Activated T-cell treated with anti-CD3 and anti-CD28 coated beads for 48 hours (primary cell): ENCODE measurements at places on chromosomes 5 and 9.

- no peak for DNase-seq
These were observed 6.2 kb downstream of the KIF4B start for GRCh38 chr5:155019601-155020226.

- DNase-seq: no peak
These were observed 5.9 kb upstream of the ERAP2 start for GRCh38 chr5:96870094-96871026.

DNA sequence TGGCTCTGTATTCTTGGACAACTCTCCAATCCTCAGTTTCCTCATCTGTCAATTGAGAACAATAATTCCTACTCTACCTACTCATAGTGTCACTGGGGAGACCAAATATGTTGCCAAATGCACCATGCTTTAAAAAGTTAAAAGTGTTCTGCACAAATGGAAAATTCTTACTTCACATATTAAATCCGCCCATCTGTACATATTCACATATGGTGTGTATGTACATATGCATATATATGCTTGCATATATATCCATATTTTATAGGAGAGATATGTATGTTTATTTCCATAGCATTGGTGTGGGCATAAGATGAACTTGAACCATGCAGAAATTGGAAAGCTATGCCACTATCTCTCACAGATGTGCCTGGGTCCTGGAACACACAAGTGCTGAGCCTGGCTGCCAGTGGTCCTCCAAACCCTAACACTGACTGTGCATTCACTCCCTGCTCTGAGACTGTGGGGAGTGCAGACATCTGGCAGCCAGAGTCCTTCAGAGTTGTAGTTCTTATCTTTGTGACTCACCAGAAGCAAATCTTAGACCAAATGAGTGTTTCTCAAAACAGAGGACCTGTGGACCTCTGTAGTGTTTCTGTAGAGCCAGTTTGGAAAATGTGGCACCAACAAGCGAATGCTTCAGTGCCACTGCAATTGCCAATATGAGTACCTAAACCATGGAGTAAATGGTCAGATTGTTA, 168.7 kb downstream of the GRIA1 start:
- DNase-seq: no peak

DNA sequence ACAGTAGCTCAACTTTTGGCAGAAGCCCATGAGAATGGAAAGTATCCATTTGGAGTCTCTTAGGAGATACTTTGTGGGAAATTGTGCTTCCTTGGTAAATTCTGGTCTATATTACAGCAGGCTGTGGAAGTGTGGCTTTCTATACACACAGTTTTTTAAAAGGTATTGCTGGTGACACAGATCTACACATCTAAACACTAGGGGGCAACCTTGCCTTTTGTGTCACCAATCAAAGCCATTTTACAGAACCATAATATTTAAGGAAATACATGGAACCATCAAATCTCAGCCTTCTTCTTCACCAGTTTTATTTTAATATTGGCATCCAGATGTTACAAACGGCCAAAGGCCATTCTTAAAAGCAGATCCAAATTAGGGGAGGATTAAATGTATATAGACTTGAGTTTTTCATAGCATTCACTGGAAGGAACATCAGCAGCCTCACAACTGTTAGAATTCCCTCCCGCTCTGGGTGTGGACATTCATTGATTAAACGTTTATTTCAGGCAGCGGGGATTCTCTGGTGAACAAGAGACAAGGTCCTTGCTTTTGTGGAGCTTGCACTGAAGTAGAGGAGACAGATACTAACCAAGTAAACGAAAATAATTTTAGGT, 132.4 kb upstream of the EPB41L4A start:
- no peak for DNase-seq

- no peak for DNase-seq
These were observed 166.7 kb downstream of the TTLL11 start for GRCh38 chr9:121926351-121926801.

GRCh38 chr5:57157131-57157530, 16.7 kb upstream of the GPBP1 start:
- no peak for DNase-seq

DNA sequence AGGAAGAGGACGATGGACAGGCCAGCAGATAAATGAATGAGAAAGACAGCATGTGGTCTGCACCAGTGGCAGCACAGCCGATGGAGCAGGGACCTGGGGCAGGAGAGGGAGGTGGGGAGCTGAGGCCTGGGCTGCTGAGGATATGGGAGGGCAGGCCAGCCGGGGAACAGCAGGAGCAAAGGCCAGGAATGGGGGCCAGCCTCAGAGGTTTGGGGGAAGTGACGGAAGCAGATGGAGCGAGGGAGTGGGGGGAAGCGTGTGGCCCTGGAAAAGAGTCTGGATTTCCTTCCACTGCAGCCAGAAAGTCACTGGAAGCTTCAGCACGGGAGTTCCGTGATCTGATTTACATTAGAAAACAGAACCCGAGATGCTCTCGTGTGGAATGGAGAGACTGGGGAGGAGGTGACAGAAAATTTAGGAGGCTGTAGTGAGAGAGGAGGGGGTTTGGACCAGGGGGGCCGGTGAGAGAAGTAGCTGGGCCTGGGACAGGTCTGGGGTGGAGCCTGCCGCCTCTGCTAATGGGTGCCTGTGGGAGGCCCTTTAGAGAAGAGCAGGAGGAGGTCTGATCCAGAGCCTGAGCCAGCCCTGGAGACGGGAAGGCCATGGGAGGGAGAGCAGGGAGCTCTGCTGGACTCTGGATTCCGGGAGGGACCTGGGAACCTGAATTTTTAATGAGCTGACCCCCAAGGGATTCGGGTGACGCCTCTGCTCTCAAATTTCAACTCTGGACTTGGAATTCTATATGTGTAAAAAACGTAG, 65.4 kb downstream of the TSPAN17 start:
- no peak for DNase-seq

DNA sequence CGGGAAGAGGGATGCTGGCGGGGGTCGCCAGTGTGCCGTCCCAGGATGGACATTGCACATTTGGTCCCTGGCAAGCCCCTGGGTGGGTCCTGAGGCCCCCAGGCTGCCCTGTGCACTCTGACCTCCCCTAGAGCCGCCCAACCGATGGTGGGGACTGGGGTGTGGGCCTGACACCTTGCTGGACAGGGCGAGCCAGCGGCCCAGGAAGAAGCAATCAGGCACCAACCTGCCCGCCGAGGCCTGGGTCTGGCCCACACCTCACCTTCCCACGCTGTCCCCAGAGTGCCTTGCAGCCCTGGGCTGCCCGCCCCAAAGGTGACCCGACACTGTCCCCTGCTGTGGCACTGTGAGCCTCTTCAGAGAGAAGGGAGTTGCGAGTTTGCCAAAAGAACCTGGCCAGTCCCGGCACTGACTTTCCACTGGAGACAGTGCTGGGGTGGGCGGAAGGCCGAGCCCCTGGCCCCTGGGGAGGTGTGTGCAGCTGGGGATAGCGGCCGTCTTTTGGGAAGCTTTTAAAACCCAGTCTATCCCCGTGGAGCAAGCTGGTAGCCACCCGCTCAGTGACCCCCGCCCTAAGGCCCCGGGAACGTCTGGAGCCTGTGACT, 12.0 kb upstream of the NRARP start:
- DNase-seq: no peak

DNA sequence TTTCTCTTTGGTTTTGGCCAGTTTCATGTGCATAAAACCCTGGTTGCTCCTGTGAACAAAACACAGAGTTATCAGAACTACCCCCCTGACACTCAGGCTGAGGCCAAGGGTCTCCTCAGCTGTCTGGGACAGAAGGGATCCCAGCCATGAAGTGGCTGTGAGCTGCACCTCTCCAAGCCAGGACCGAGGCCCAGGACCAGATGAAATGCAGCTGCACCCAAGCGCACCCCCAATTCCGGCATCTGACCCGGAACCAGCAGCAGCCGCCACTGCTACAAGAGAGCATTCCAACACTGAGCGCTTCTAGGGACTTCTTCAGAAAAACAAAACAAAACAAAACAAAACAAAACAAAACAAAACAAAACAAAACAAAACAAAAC, 16.0 kb upstream of the SLC25A51 start:
- no peak for DNase-seq

DNA sequence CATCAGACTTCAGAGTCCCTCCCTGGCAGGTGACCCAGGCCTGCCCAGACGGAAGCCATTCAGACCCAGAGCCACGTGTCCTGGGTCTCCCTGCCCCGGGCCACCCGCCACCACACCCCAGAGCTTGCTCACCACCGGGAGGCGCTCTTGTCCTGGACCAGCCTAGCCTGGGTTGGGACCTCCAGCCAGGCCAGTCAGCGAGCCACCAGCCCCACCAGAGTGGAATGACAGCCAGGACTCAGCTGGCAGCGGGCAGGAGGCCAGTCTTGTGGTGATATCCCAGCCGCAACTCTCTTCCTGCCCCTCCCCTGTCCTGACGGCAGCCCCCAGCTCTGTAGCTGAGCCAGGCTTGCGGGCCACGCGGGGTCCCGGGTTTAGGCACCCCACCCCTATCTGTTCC, 1.7 kb upstream of the PTGDS start:
- DNase-seq: peak; percentile 38

GRCh38 chr5:150156027-150156368, 353 bp upstream of the PDGFRB start:
- no peak for DNase-seq

GRCh38 chr5:86878250-86878649, 260.5 kb downstream of the COX7C start:
- DNase-seq: no peak

GRCh38 chr5:86617756-86618576, at the start of gene COX7C:
TSS of gene COX7C (plus strand) at chr5:86617941. CDS start at chr5:86618056, 115 bp downstream.
- peak; percentile 80 for DNase-seq

- DNase-seq: peak; percentile 14
These were observed 16.9 kb upstream of the FBP1 start for GRCh38 chr9:94656200-94656599.

- DNase-seq: no peak
These were observed 12.4 kb downstream of the WNK2 start for GRCh38 chr9:93196096-93197055.

DNA sequence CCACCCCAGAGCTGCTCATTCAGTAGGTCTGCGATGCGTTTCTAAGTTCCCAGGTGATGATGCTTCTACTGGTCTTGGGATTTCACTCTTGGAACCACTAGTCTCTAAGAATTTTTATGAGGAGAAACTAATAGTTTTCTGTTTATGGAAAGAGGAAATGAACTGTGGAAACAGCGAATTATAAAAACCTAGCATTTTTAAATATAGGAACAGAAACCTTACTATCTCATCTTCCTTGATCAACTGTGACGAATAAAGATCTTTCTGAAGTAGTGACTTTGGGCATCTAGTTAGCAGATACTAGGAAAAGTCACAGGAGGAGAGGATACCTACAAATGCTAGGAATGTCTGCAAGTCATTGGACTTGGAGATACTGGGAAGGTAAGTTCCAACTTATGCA, 376.8 kb upstream of the RFX3 start:
- DNase-seq: no peak

GRCh38 chr9:16572005-16572734, 298.3 kb downstream of the BNC2 start:
- DNase-seq: no peak

GRCh38 chr9:19699756-19700155, 89.1 kb downstream of the SLC24A2 start:
- DNase-seq: no peak

- DNase-seq: no peak
These were observed 64.3 kb downstream of the CPLANE1 start for GRCh38 chr5:37184748-37185364.

DNA sequence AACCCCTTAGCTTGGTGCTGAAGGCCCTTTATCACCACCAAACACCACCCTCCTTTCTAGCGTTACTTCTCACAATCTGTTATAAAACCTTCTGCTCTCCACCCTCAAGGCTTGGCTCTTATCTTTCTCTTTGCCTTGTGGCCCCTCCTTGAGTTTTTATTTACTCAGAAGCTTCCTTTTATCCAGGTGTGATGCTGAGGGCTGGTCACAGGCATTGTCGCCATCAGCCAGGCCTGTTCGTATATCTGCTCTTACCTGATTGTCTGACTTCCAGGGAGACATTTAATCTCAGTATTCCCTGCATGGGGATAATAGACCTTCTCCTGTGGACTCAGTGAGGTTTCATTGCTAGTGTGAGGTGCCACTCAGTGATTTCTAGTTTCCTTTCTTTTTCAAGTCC, 34.2 kb downstream of the MEGF10 start:
- DNase-seq: no peak
